CD4-positive, alpha-beta memory T cell (primary cell): ENCODE measurements at places on chromosomes 11 and 22. TPM values are rescaled to one million over a fixed set of nuclear protein-coding genes. Genes with fewer than 3 reads are reported as not detected.

GRCh38 chr11:34425867-34426266 lies 12.9 kb upstream of the CAT start:
- no peak overlapping the region for H3K4me3 ChIP-seq
- DNase-seq = no peak
- no peaks in the 10 kb centered on the region for H3K36me3 ChIP-seq
- H3K4me1 ChIP-seq = no peaks in the 10 kb centered on the region
- no peaks in the 10 kb centered on the region for H3K27me3 ChIP-seq

DNA sequence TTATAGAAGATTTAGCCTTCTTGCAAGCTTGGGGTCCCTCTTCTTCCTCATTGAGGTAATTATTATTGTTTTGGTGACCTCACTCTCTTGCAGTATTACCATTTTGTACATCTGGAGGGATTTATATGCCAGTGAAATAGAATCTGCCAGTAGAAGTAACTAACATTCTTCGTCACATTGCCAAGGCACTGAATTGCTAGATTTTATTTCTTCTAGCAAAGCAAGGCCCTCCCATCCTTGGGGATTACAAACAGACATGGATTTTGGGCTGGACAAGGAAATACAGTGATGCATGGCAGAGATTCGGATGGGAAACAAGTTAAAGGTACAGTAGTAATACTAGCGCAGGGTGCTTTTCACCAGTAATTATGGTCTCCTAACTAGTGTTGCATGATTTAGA lies 7.8 kb downstream of the ADAMTS15 start:
- H3K4me1 ChIP-seq = no peaks in the 10 kb centered on the region
- no peaks in the 10 kb centered on the region for H3K36me3 ChIP-seq
- H3K27me3 ChIP-seq = no peaks in the 10 kb centered on the region
- DNase-seq = no peak

DNA sequence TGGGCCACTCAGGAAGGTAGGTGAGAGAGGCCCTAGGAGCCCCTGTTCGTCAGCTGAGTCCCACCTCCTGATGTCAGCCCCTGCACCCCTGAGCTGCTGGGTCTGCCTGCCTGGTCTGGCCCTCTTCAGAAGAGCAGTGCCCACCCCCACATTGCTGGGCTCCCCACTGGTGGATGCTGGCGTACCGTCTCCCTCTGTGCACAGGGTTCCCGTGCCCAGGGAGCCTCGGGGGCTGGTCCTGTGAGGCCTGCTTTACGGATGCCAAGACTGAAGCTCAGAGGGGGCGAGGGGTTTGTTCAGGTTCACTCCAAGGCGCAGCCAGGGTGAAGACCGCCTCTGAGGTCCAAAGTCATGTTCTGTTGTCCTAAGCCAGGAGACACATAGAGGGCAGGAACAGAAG lies 44.7 kb upstream of the GCAT start:
- DNase-seq = no peak
- H3K27ac ChIP-seq = no peak overlapping the region
- H3K4me1 ChIP-seq = no peaks in the 10 kb centered on the region
- H3K36me3 ChIP-seq = peaks cover 10% of the 10 kb centered on the region
- no peak overlapping the region for H3K4me3 ChIP-seq

GRCh38 chr22:35915477-35916013 lies 113.1 kb downstream of the RBFOX2 start:
- H3K36me3 ChIP-seq = no peaks in the 10 kb centered on the region
- H3K4me1 ChIP-seq = no peaks in the 10 kb centered on the region
- no peak overlapping the region for H3K27ac ChIP-seq
- H3K27me3 ChIP-seq = peaks cover 3% of the 10 kb centered on the region
- no peak overlapping the region for H3K4me3 ChIP-seq
- DNase-seq = no peak

DNA sequence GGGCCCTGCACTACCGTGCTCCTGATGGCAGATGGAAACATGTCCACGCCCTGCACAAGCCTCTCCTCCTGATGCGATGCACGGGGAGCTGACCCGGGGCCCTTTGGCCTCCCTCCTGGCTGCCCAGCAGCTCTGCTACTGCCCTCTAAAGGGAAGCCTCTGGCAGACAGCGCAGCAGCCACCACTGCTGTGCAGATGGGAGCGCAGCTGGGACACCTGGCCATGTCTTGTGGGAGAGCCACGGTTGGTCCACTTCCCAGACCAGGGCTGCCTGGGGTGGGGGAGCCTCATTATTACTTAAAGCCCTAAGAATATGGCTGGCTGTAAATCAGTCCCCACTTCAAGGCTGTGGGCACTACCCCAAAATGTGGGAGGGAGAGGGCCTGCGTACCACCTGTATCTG lies 38.3 kb downstream of the TBX1 start:
- H3K4me3 ChIP-seq = no peak overlapping the region
- DNase-seq = no peak
- no peak overlapping the region for H3K27ac ChIP-seq
- H3K27me3 ChIP-seq = no peaks in the 10 kb centered on the region
- H3K4me1 ChIP-seq = no peaks in the 10 kb centered on the region

GRCh38 chr11:57309106-57310059 lies 15.4 kb downstream of the TNKS1BP1 start:
- no peak overlapping the region for H3K4me3 ChIP-seq
- no peak for DNase-seq
- H3K36me3 ChIP-seq = no peaks in the 10 kb centered on the region
- H3K27ac ChIP-seq = no peak overlapping the region
- peaks cover 17% of the 10 kb centered on the region for H3K4me1 ChIP-seq

GRCh38 chr11:101582236-101582988 lies 1.4 kb downstream of the TRPC6 start:
- H3K4me1 ChIP-seq = no peaks in the 10 kb centered on the region
- no peak overlapping the region for H3K27ac ChIP-seq
- H3K4me3 ChIP-seq = no peak overlapping the region
- DNase-seq = no peak
- no peaks in the 10 kb centered on the region for H3K27me3 ChIP-seq
- no peaks in the 10 kb centered on the region for H3K36me3 ChIP-seq

- no peaks in the 10 kb centered on the region for H3K4me1 ChIP-seq
- no peaks in the 10 kb centered on the region for H3K27me3 ChIP-seq
- no peak overlapping the region for H3K4me3 ChIP-seq
- H3K36me3 ChIP-seq = no peaks in the 10 kb centered on the region
Observed at GRCh38 chr11:119664063-119664572, 64.9 kb downstream of the NECTIN1 start.

DNA sequence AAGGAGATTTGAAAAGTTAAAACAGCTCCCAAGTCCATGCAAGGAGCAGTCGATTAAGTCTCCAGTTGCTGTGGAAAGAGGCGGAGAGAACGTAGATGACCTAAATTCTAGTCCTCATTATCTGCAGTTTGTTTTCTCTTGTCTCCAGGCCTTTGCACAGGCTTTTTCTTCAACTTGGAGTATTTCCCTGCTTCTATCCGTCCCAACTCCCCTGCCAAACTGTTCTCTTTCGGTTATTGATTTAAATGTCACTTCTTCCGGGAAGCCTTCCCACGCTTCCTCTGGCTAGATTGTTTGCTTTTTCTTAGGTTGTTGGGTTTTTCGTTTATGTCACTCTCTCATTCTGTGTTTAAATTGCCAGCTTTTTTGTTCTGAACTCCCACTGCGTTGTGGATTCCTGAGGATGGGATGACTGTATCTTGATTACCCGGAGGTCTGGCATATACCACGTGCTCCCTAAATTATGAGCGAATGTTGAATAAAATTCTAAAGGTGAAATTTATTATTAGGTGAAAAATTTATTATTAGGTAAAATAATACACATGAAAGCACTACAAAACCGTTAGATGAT lies 463 bp downstream of the TMEM126B start:
- H3K27ac ChIP-seq = peak overlapping the region; percentile 82
- peak overlapping the region; percentile 58 for H3K4me3 ChIP-seq
- H3K27me3 ChIP-seq = no peaks in the 10 kb centered on the region
- peaks cover 30% of the 10 kb centered on the region for H3K4me1 ChIP-seq
- peaks cover 6% of the 10 kb centered on the region for H3K36me3 ChIP-seq

GRCh38 chr22:49767355-49768062 lies 60.2 kb downstream of the BRD1 start:
- no peaks in the 10 kb centered on the region for H3K36me3 ChIP-seq
- H3K4me1 ChIP-seq = no peaks in the 10 kb centered on the region
- no peak overlapping the region for H3K27ac ChIP-seq
- H3K27me3 ChIP-seq = no peaks in the 10 kb centered on the region
- H3K4me3 ChIP-seq = no peak overlapping the region

Gene DERL3
- total RNA-seq = 1.9 TPM

Gene IRF7
- total RNA-seq = 67.6 TPM

Gene SAA4
- not detected for total RNA-seq

Gene CREB3L1
- not detected for total RNA-seq

Gene TMEM45B
- 34.4 TPM for total RNA-seq

Gene TMEM86A
- total RNA-seq = 4.0 TPM

Gene OR51I1
- total RNA-seq = not detected
